ENCODE measurements at places on chromosomes 3 and 15. TPM values are rescaled to one million over a fixed set of nuclear protein-coding genes. Genes with fewer than 3 reads are reported as not detected.

GRCh38 chr15:66411190-66411589 lies 24.5 kb downstream of the MAP2K1 start:
- DNase-seq = no peak

DNA sequence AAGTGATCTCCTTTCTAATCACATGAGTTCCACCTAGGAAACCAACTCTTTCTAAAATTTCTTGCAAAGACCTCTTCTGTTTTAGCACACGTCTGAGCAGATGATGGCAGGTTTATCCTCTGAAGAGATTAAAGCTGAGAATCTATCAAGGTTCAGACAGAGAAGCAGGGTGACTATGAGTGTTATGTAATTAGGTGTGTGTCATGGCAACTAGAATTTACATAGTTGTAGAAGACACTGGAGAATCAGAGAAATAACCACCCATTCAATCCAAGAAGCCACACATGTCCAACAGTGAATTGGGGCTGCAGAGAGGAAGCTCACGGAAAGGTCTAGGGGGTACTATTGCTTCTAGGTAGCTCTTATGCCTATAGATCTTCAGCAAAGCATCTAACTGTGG lies 600.5 kb downstream of the PYDC2 start:
- no peak for DNase-seq

Gene MESP2
- total RNA-seq = not detected

Gene MUC4
- 0.24 TPM for total RNA-seq

All from activated CD4-positive, alpha-beta memory T cell treated with anti-CD3 and anti-CD28 coated beads for 36 hours (primary cell).